ENCODE measurements at places on chromosomes 6 and 20.

DNA sequence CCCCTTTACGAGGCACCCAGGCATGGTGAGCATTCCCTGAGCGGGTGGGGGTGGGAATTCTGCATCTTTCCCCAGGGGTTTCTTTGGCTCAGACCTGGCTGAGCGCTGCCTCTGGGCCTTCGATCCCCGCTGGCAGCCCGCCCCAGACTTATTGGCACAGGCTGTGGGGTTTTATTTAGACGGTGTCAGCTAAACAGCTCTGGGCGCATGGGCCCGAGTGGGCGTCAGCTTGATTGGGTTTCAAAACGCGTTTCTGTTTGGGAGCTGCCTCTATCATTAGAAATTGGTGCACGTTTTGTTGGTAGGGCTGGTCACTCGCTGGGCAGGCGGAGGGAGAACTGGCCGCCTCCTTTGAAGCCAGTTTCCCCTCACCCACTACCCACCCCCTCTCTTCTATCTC lies 21.0 kb downstream of the PMEPA1 start:
- H3K27me3 ChIP-seq: no peaks in the 10 kb centered on the region
- no peak overlapping the region for H3K4me3 ChIP-seq
- peaks cover 24% of the 10 kb centered on the region for H3K4me1 ChIP-seq
- no peak overlapping the region for H3K27ac ChIP-seq
- H3K36me3 ChIP-seq: no peaks in the 10 kb centered on the region
- no peak for DNase-seq

DNA sequence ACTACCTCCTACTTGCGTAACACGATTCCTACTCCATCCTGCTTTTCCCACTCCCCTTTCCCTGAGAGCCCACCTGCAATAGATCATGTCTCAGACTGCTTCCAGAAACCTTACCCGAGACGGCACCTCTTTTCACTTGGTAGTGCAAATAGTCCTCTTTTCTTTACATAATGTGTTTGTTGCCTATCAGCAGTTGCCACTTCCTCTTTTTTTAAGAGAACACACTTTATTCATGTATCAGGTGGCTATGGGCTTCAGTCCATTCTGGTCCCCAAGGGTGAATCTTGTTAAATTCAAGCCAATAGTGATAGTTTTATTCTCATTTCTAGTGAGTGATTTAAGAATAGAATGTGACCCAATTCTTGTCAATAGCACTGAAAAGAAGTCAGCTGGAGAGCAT lies 57.7 kb upstream of the FERMT1 start:
- no peak for DNase-seq
- H3K27ac ChIP-seq: no peak overlapping the region
- H3K36me3 ChIP-seq: no peaks in the 10 kb centered on the region
- peaks cover 1% of the 10 kb centered on the region for H3K27me3 ChIP-seq

GRCh38 chr20:10540636-10541493 lies 105.8 kb downstream of the SLX4IP start:
- no peaks in the 10 kb centered on the region for H3K36me3 ChIP-seq
- no peak overlapping the region for H3K27ac ChIP-seq
- no peaks in the 10 kb centered on the region for H3K4me1 ChIP-seq
- no peaks in the 10 kb centered on the region for H3K27me3 ChIP-seq

DNA sequence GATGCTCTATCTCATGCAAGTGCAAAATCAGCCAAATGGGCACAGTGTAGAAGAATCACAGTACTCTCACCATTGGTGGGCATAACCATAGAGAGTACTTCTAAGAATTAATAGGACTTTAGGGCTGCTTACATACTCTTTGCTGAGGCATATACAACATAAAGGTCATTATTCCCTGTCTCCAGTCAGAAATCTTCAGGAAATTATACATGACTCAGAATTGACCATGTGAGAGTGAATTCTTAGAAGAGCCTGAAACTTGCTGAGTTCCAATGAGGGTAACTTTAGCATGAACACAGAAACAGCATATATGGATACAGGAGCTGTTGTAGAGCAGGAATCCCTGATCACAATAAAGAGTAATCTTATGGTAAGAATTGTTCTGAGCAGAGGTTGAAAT lies 498.7 kb downstream of the TENT5A start:
- no peak for DNase-seq
- H3K4me1 ChIP-seq: no peaks in the 10 kb centered on the region
- no peaks in the 10 kb centered on the region for H3K36me3 ChIP-seq
- no peak overlapping the region for H3K4me3 ChIP-seq

- no peaks in the 10 kb centered on the region for H3K27me3 ChIP-seq
- DNase-seq: no peak
- no peak overlapping the region for H3K4me3 ChIP-seq
- no peaks in the 10 kb centered on the region for H3K36me3 ChIP-seq
These were observed 86.9 kb downstream of the TULP4 start for GRCh38 chr6:158399040-158399700.

- no peak overlapping the region for H3K27ac ChIP-seq
- H3K27me3 ChIP-seq: no peaks in the 10 kb centered on the region
- no peaks in the 10 kb centered on the region for H3K36me3 ChIP-seq
- H3K4me3 ChIP-seq: no peak overlapping the region
These were observed 15.9 kb upstream of the SPDEF start for GRCh38 chr6:34572021-34572420.

- H3K27ac ChIP-seq: no peak overlapping the region
- H3K27me3 ChIP-seq: no peaks in the 10 kb centered on the region
- H3K4me1 ChIP-seq: no peaks in the 10 kb centered on the region
- DNase-seq: no peak
These were observed 478.9 kb downstream of the NKAIN2 start for GRCh38 chr6:124282541-124282940.

Measured in H1 (cell line).